ENCODE measurements at places on chromosomes 6 and 20. TPM values are rescaled to one million over a fixed set of nuclear protein-coding genes. Genes with fewer than 3 reads are reported as not detected.

STMND1 gene
- total RNA-seq, result not detected

TRIM31 gene
- total RNA-seq, result not detected

KCNB1 gene
- 0.12 TPM for total RNA-seq

RAET1L gene
- total RNA-seq, result not detected

DPPA5 gene
- total RNA-seq, result not detected

INSM1 gene
- not detected for total RNA-seq

CASS4 gene
- total RNA-seq, result 0.12 TPM

DSP gene
- total RNA-seq, result 1.8 TPM

GABRR1 gene
- total RNA-seq, result not detected

KIAA1755 gene
- total RNA-seq, result 0.59 TPM

SLC25A27 gene
- 0.75 TPM for total RNA-seq

GPX5 gene
- not detected for total RNA-seq

SOBP gene
- 2.2 TPM for total RNA-seq

COL21A1 gene
- total RNA-seq, result 0.53 TPM

PXT1 gene
- total RNA-seq, result 0.08 TPM

DUSP22 gene
- total RNA-seq, result 13.5 TPM

CYB5R4 gene
- total RNA-seq, result 2.7 TPM

SAPCD1 gene
- total RNA-seq, result 0.70 TPM

BRPF3 gene
- total RNA-seq, result 12.5 TPM

AGPAT4 gene
- total RNA-seq, result 4.0 TPM

HLA-G gene
- total RNA-seq, result not detected

PDCD2 gene
- total RNA-seq, result 23.1 TPM

ADGRB3 gene
- not detected for total RNA-seq

TP53INP2 gene
- total RNA-seq, result 1.3 TPM

FKBP1C gene
- total RNA-seq, result 0.23 TPM

TFAP2B gene
- not detected for total RNA-seq

LBP gene
- total RNA-seq, result 0.59 TPM

SUN5 gene
- not detected for total RNA-seq

HINT3 gene
- 9.1 TPM for total RNA-seq

UBD gene
- total RNA-seq, result not detected

TUBB1 gene
- not detected for total RNA-seq

SRSF12 gene
- total RNA-seq, result 0.08 TPM

HLA-DMA gene
- 2.9 TPM for total RNA-seq

GPR63 gene
- total RNA-seq, result 0.08 TPM

DOK5 gene
- total RNA-seq, result 21.9 TPM

RBBP8NL gene
- total RNA-seq, result not detected
